ENCODE measurements at places on chromosomes 16 and 17.

GRCh38 chr16:85629326-85629725 lies 16.2 kb downstream of the GSE1 start:
- DNase-seq, result no peak

GRCh38 chr17:42276609-42277341 lies 584 bp upstream of the STAT5B start:
- peak; percentile 76 for DNase-seq

DNA sequence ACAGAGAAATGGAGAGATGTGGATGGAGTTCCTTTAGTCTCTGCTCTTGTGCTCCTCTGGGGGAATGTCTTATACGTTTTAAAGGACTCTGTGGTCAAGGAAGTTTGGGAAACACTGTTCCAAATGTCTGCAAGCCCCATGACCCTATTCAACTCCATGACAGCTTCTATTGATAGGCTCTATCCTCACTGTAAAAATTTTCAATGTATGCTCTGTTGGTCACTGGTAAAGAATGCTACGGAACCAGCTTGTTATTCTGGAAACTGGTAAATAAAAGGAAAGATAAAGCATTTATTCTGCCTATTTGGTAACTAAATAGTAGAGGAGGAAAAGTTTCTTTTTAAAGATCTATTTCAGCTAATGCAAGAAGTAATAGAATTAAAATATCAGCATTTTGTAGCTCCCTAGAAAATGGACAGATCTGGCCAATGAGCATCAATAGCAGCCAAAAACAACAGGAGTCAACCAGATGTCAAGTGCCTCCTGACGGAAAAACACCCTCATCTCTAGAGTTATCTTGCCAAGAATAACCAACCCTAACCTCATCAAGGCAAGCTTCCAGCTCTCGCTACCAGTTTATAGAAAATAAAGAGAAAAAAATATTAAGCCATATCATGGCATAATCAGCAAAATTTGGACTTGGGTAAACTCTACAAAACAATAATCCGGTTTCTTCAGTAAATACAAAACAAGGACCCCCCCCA lies 16.1 kb downstream of the GDE1 start:
- no peak for DNase-seq

DNA sequence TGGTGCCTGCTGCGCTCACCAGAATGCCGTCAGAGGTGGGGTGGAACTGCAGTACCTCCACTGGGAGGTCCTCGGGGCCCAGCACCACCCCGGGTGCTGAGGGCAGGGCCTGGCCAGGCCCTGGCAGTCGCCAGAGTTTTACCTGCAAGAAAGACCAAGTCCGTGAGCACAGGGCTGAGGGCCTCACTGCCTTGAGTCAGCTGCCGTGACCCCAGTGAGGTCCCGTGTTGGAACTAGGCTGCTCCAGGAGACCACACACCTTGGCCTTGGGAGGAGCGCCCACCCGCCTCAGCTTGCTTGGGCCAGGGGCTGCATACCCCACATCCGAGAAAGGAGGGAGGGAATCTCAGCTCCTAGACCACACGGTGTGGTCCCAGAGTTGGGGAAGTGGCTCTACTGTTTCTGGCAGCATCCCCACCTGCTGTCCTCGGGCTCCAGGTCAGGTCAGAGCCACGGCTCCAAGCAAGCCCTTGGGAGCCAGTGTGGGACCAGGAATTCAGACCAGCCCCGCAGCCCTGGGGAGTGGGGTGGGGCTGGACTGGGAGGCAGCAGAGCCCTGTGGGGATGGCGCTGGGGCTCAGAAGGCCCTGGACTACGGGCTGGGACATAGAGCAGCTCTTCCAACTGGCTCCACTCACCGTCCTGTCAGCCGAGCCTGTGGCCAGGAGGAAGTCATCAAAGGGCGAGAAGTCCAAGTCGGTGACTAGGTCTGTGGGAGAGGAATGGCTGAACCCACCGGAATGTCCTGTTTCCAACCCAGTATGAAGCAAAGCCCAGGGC lies 8.7 kb downstream of the CORO7 start:
- no peak for DNase-seq

DNA sequence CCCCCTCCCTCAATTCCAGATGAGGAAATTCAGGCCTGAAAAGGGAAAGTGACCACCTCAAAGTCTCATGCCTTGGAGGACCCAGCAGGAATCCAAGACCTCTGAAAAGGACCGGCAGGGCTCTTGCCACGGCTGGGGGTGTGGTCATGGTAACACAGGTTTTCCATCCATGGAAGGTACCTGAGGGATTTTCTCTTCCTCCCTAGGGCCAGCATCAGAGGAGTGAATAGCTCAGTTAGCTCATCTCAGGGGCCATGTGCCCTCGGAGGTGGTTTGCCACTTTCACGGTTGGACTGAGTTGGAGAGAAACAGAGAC lies 1.3 kb downstream of the CIITA start:
- DNase-seq, result no peak

- no peak for DNase-seq
These were observed 30.0 kb downstream of the USP10 start for GRCh38 chr16:84729716-84730320.

DNA sequence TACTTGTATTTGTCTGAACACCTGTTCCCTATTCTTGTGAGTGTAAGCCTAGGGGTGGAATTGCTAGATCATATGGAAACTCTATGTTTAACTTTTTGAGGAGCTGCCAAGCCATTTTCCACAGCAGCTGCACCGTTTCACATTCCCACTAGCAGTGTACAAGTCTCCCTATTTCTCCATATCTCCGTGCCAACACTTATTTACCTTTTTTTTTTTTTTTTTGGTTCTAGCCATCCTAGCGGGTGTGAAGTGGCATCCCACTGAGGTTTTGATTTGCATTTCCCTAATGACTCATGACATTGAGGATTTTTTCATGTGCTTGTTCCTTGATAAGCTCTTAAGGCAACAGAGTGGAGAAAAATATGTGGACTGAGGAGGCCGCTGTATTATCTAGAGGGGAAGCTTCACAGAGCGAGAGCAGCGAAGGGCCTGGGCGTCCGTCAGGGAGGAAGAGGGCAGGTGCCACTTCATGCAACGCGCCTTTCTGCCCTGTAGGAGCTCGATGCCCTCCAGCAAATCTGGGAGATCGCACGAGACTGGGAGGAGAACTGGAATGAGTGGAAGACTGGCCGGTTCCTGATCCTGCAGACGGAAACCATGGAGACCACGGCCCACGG lies 50.0 kb downstream of the DNAH2 start:
- DNase-seq, result no peak

- DNase-seq, result peak; percentile 97
These were observed 4.3 kb upstream of the TLCD2 start for GRCh38 chr17:1714427-1714979.

GRCh38 chr16:22710326-22710725 lies 103.6 kb upstream of the HS3ST2 start:
- DNase-seq, result no peak

Data from heart left ventricle (tissue), 16 donors.